ENCODE measurements at places on chromosomes 11 and 22.

DNA sequence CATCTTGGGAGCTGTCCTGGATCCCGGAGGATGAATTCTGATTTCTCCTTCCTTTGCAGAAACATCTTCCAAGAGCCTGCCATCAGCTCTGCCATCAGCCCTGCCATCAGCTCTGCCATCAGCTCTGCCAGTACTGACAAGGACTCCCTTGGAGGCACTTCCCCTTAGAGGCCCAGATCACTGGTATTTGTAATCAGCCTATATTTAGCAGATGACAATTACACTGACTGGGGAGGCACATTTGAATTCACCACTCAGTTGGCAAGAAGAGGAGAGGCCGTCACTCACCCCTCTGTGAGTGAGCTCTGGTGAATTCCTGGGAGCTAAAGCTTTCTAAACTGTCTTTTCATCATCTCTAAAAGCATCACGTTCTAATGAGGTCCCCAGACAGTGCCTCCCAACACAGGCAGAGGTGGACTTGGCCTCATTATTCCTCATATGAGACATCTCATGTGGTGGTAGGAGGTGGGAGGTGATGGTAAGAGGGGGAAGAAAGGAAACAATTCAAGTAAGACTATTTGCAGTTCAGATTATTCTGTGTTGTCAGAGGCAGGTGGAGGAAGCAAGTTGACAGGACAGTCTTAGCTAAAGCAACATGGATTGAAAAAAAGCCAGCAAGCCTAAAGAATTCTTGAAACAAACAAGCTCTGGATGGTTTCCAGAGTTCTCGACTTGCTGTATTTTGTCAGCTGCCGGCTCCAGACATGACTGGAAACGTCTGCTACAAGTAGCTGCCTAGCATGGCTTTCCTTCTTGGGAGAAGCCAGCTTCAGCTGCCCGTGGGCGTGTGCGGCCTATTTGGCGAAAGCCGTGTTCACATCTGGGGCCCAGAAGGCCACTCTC, 771.7 kb downstream of the TBC1D22A start:
- peak; percentile 83 for DNase-seq

DNA sequence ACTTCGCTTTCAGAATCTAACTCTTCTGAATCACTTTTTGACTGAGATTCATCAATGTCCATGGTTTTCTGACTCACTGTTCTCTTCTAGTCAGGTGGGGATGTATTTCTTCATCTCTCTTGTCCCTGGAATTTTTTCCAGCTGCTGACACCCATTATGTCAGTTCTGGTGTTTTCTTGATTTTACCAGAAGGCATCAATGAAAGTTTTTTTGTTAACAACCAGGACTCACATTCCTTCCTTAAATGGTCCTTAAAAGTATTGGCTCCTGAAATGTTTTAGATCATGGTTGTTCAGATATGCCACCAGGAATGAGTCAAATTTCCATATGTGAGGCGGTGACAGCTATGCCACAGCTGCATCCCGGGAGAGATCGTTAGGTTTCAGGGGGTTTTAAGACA, 12.9 kb downstream of the MICAL2 start:
- DNase-seq, result no peak

DNA sequence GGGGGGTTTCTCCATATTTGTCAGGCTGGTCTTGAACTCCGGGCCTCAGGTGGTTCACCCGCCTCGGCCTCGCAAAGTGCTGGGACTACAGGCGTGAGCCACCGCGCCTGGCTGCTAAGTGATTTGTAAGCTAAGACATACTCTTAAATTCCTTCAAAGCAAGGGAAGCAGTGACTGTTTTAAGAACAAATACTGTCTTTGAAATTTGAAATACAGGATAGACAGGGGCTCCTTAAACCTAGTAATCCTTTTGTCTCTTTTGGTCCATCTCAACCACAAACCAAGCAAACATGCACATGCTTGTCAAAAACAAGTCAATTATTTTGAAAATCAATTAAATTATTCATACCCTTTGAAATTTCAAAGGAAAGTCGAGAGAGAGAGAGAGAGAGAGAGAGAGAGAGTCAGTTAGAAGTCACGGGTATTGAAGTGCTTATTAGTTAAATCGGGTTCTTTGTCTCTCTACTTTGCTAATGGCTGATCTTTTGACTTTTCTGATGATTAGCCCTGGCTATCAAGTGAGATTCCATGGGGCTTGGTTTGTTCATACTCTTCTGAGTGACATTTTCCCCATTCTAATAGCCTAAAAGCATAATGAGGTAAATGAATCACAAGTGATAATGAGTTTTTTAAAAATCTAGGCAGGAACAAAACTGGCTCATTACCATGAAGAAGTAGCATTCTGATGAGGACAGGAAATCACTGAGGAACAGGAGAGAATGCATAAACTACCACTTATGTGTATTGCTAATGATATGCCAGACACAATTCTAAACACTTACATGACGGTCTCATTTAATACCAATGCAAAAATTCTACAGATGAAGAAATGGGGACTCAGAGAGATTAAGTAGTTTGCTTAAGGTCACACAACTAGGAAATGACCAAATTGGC, 48.0 kb downstream of the MCHR1 start:
- no peak for DNase-seq

GRCh38 chr11:96033095-96033494, 109.2 kb upstream of the MTMR2 start:
- DNase-seq, result no peak

- no peak for DNase-seq
These were observed 21.2 kb upstream of the BLID start for GRCh38 chr11:122137078-122137793.

GRCh38 chr11:94275961-94276360, 28.4 kb upstream of the IZUMO1R start:
- no peak for DNase-seq

DNA sequence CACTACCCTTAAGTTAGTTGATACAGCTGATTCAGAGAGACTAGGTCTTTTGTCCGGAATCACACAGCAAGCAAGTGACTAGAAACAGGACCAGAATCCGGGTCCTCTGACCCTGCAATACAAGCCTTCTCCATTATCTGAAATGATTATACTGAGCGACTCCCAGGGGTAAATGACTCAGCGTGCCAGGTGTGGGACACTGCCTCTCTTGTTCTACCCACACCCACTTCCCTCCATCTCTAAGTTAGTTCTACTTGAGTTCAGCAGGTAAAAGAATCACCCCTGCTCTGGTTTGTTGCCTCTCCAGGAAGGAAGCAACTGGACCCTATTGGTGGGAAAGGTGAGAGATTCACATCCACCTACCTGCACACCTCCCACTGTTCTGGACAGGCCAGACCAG, 156.9 kb downstream of the DBX1 start:
- peak; percentile 77 for DNase-seq

GRCh38 chr22:49100316-49100715, 727.4 kb downstream of the BRD1 start:
- no peak for DNase-seq

GRCh38 chr11:17738151-17738973, 3.8 kb downstream of the KCNC1 start:
- DNase-seq, result no peak

- peak; percentile 49 for DNase-seq
These were observed 12.7 kb upstream of the IL2RB start for GRCh38 chr22:37162221-37163095.

DNA sequence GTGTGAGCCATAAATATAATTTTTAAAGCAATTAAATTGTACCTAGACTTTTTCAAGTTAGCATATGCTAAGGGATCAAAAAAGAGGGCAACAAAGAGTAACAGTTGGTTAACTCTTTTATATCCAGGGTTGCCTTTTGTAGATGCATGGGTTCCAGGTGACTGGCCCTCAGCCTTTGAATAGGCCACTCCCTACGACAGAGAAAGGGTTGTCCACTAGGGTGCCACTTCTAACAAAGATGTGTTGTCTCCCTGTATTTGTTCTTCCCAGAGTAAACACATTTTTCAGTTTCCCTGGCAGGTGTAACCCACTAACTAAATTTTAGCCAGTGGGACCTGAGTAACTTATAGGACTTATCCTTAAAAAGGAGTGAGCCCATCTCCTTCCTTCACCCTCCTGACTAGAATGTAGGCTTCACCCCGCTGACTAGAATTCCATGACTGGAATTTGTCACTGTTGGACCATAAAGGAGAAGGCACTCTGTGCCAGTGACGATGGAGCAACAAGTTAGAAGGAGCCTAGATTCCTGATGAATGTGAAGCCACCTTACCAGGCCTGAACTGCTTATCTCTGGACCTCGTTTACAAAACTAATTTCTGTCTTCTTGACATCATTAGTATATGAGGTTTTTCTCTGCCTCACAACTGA, 16.6 kb downstream of the TUG1 start:
- no peak for DNase-seq

DNA sequence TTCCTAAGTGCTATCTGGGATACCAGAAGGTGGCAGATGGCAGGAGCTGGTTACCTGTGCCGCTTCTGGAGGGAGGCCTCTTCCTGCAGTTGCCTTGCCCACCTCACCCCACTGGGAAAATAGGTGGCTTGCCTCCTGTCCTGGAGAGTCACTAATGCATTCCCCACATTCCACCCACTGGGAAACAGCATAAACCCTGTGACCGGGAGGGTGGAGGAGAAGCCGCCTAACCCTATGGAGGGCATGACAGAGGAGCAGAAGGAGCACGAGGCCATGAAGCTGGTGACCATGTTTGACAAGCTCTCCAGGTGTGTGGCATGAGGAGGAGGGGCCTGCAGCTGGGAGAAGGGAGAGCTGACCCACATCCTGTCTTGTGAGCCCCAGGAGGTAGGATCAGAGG, 5.6 kb downstream of the RIC8A start:
- DNase-seq, result peak; percentile 9

GRCh38 chr11:16191868-16192240, 164.5 kb downstream of the SOX6 start:
- DNase-seq, result no peak

DNA sequence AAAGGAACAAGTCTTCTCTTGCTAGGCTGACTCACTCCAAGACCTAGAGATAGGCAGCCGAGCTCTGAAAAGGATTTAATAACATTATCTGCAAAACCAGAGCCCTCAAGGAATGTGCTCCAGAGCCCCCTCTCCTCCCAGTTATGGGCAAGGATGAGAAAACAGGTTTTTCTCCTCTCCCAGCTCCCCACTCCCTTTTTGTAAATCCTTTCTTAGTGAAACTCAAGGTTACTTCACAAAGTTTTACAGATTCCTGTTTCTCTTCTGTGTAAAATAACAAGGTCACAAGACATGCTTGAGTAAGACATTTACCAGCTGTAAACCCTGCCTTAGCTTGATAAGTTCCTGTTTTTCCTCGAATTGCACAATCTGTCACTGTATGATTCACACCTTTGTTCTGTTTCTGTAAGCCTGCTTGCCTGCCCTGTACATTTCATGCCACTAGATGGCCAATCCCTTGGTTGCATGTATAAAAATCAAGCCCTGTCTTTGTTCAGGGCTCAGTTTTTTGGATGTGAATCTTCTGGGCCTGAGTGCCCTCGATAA, 489.4 kb downstream of the KCNA4 start:
- no peak for DNase-seq

DNA sequence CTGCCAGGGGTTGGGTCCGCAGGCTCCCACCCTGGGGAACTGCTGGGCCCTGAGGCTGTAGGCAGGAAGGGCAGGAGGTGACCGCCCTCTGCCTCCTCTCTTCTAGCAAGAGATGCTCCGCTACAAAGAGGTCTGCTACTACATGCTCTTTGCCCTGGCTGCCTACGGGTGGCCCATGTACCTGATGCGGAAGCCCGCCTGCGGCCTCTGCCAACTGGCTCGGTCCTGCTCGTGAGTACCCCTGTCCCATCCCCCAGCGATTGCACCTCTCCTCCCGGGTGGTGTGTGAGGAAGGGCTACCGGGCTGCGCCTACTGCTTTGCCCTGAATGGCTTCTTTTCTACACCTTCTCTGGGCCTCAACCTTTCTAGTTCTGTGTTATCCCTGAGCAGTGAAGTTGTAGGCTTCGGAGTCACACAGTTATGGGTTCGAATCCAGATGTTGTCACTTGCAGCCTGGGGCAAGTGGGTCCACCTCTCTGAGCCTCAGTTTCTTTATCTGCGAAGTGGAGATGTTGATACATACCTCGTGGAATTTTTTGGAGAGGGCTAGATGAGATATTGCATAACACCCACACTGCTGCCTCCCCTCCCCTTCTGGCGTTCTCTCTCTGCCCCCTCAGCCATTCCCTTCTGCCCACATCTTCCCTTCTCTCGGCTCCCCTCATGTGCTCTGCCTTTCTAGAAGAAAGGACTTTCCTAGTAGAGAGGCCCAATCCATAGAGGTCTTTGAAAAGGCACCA, 21.1 kb upstream of the MYRF start:
- no peak for DNase-seq

DNA sequence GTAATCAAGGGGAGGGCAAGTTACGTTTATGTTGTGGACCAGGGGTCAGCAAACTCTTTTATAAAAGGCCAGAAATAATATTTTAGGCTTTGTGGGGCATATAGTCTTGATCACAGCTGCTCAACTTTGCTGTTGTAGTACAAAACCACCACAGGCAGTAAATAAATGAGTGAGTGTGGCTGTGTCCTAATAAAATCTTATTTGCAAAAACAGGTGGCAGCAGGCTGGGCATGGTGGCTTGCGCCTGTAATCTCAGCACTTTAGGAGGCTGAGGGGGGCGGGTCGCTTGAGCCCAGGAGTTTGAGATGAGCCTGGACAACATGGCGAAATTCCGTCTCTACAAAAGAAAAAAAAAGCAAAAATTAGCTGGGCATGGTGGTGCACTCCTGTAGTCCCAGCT, 57.9 kb upstream of the NUP160 start:
- DNase-seq, result no peak

GRCh38 chr11:47916361-47916841, 64.0 kb upstream of the PTPRJ start:
- peak; percentile 72 for DNase-seq

DNA sequence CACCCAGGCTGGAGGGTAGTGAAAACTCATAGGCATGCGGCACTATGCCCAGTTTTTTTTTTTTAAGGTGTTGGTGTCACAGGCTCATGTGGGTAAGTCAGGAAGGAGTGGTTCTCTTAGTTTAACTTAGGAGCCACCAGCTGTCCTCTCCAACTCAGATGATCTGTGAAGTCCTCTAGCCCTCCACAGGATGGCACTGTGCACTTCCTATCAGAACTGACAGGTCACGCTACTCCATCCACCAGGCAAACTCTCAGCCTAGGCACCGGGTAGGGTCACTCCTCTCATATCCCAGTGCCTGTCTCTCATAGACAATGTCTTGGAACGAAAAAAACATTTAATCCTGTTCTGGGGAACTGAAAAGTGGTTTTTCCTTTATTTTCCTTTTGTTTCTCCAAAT, 16.5 kb downstream of the NAP1L4 start:
- DNase-seq, result peak; percentile 59

DNA sequence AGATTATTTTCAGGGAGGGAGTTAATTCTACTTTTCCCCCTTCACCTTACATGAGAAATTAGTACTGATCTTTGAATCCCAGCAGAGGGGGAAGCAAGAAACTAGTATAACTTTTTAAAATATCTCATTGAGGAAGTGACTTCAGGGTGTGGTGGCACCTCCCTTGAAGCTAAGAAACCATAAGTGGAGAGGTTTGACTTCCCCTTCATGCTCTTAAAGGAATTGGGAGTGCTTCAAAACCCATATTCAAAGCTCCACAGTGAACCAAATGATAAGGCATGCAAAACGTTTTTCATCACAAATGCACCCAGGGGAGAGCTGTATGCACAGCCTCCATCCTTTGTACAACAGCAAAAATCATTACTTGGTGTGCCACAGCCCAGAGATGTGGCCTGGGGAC, 540 bp downstream of the MS4A14 start:
- DNase-seq, result peak; percentile 7
